ENCODE measurements at places on chromosomes 2 and 18. TPM values are rescaled to one million over a fixed set of nuclear protein-coding genes. Genes with fewer than 3 reads are reported as not detected.

Gene TMEM198
- 1.5 TPM for polyA plus RNA-seq

Gene HNRNPLL
- polyA plus RNA-seq = 4.8 TPM

Gene ARHGAP25
- polyA plus RNA-seq = 111 TPM

Gene ITPRIPL1
- polyA plus RNA-seq = 1.4 TPM

Gene MOB1A
- 87.1 TPM for polyA plus RNA-seq

Gene SCYGR4
- not detected for polyA plus RNA-seq

Gene GPAT2
- 5.0 TPM for polyA plus RNA-seq

Gene SETBP1
- 3.4 TPM for polyA plus RNA-seq

Gene LOXHD1
- 0.13 TPM for polyA plus RNA-seq

Gene C2orf69
- polyA plus RNA-seq = 7.4 TPM

Gene OBSL1
- polyA plus RNA-seq = 32.0 TPM

Gene CNRIP1
- polyA plus RNA-seq = 7.8 TPM

Gene UGT1A3
- polyA plus RNA-seq = not detected

Gene IL1RL2
- polyA plus RNA-seq = 0.13 TPM

Gene ABCG5
- polyA plus RNA-seq = not detected

GRCh38 chr2:23468474-23469141 is 83.6 kb downstream of the KLHL29 start:
- no peaks in the 10 kb centered on the region for H3K4me1 ChIP-seq
- peak; percentile 47 for DNase-seq
- H3K27me3 ChIP-seq = no peaks in the 10 kb centered on the region
- H3K36me3 ChIP-seq = no peaks in the 10 kb centered on the region
- H3K27ac ChIP-seq = no peak overlapping the region

DNA sequence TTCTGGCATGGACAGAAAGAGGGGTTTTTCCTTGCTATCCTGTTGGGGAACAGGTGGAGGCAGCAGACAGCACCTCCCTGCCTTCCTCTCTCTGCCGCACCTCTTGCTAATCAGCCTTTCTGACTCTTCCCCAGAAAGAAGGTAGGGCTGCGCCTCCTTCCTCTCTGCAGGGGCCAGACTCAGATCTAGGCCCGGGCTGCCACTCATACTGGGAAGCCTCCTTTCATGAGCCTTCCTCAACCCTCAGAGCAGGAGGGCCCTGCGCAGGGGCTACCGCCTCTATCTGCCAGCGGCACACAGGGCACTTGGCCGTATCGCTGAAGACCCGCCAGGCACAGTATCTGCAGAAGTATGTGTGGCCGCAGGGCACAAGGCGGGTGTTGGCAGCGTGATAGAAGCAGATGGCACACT is 7.1 kb downstream of the NEURL3 start:
- H3K27me3 ChIP-seq = no peaks in the 10 kb centered on the region
- DNase-seq = no peak
- no peak overlapping the region for H3K27ac ChIP-seq

- no peak overlapping the region for H3K4me3 ChIP-seq
- no peak overlapping the region for H3K27ac ChIP-seq
- H3K36me3 ChIP-seq = no peaks in the 10 kb centered on the region
- DNase-seq = no peak
Measured at GRCh38 chr2:157572725-157573124, 55.9 kb downstream of the ACVR1C start.

DNA sequence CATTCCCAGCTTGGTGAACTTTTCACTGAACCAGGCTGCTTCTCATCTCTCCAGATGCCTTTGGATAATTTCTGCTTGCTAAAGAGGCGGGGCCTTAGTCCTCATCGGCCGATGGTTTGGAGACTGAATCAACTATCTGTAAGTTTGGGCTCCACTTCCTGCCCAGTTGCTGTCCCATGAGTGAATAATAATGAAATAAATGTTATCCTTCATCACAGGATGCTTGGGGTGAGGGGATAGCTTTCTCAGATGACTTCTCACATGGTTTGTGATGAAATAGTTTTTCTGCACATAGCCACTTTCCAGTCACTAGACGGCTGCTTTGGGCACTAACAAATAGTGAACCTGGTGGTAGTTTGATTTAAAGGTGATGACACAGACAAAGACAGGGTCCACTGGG is 376.6 kb upstream of the TRIB2 start:
- no peaks in the 10 kb centered on the region for H3K4me1 ChIP-seq
- H3K4me3 ChIP-seq = no peak overlapping the region
- no peaks in the 10 kb centered on the region for H3K27me3 ChIP-seq
- no peak for DNase-seq
- no peaks in the 10 kb centered on the region for H3K36me3 ChIP-seq

DNA sequence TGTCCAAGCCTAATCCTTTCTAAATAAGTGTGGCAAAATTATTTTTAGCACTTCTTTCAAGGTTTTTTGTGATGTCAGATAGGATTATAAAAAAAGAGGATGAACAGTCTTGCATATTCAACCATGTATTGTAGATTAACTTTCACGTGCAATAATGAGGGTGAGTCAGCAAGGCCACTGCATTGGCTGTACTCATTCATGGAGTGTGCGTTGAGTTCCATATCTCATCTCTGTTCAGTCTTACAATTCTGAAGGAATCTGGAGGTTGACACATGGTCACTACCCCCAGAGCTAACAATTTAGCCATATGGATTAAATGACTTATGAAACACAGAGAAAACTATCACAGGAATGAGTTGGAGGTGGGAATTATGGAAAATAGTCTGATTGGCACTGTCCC is 810.5 kb downstream of the SLC4A3 start:
- no peaks in the 10 kb centered on the region for H3K27me3 ChIP-seq
- no peaks in the 10 kb centered on the region for H3K36me3 ChIP-seq
- H3K4me1 ChIP-seq = no peaks in the 10 kb centered on the region
- H3K4me3 ChIP-seq = no peak overlapping the region

- H3K27ac ChIP-seq = no peak overlapping the region
- H3K4me3 ChIP-seq = no peak overlapping the region
- no peak for DNase-seq
Measured at GRCh38 chr2:84959566-84960506, 11.1 kb upstream of the KCMF1 start.

DNA sequence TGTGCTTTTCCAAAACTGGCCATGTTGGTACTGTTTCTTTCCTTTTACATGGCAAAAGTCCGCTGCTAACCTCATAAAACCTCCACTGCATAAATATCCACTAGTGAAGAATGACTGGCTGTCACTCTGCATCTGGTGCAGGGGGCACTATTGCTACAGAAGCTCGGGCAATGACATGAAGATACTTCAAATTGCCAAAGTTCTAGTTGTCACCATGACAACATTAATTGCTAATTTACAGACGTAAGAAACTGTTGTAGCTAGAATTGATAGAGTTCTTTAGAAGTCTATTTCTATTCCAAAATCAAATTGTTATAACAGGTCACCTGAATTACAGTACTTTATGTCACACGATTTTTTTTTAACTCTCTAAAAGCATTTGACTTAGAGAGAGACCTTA is 845 bp downstream of the CFAP210 start:
- peaks cover 22% of the 10 kb centered on the region for H3K4me1 ChIP-seq
- H3K36me3 ChIP-seq = no peaks in the 10 kb centered on the region
- DNase-seq = no peak
- no peak overlapping the region for H3K4me3 ChIP-seq
- no peaks in the 10 kb centered on the region for H3K27me3 ChIP-seq

DNA sequence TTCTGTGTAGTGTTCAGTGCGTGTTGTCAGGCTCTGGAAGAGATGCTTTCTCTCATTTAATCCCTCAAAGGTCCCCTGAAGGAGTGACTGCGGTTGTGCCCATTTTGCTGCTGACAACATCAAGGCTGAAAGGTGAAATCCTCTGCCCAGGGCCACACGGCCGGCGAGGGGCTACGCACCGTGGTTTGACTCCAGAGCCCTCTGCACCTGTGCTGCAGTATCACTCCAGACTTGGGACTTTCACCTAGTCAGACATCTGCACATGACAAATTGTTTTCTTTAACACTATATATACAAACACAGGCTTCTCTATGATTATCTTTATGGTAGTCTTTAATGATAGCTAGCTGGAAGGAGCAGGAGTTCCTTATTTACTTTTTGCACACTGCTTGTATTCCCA is 90.2 kb downstream of the ARMC9 start:
- H3K36me3 ChIP-seq = no peaks in the 10 kb centered on the region
- H3K4me3 ChIP-seq = no peak overlapping the region
- H3K27ac ChIP-seq = no peak overlapping the region
- H3K4me1 ChIP-seq = no peaks in the 10 kb centered on the region
- DNase-seq = no peak

- DNase-seq = no peak
- H3K36me3 ChIP-seq = no peaks in the 10 kb centered on the region
- no peak overlapping the region for H3K27ac ChIP-seq
- no peak overlapping the region for H3K4me3 ChIP-seq
- no peaks in the 10 kb centered on the region for H3K4me1 ChIP-seq
- no peaks in the 10 kb centered on the region for H3K27me3 ChIP-seq
Measured at GRCh38 chr2:142734231-142734630, 143.2 kb upstream of the KYNU start.

DNA sequence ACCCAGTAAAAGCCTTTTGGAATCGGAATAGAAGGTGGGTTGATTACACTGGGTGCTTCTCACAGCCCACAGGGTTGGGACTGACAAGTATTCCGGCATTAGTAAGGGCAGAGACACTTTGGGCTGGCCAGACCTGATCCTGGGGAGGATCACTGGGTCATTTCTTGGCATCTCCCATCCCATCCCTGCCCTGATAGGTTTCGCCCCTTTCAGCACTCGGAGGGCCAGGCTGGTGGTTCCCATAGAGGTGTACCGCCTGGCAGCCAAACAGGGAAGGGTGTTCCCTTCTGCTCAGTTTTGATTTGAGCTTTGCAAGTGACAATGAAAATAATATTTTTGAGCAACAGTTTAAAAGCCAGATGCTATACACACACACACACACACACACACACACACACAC is 37.3 kb downstream of the CYP1B1 start:
- H3K36me3 ChIP-seq = no peaks in the 10 kb centered on the region
- H3K4me1 ChIP-seq = peaks cover 8% of the 10 kb centered on the region
- DNase-seq = no peak
- peak overlapping the region; percentile 3 for H3K4me3 ChIP-seq
- no peak overlapping the region for H3K27ac ChIP-seq

DNA sequence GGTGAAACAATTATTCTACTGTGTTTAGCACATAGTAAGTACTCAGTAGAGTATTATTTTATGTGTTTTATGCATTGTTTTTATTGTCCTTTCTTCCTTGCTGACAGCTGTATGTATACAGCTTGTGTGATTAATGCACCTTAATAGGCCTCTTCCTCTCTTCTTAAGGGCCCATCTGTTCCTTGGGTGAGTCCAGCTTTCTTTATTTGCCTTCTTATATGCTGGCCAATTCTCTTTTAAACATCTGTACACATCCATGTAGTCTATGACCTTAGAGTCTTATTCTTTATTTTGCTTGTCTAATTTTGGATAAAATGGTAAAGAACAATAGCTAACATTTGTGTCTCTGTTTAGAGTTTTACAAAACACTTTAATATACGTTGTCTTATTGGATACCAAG is 333.7 kb upstream of the MEIS1 start:
- H3K36me3 ChIP-seq = no peaks in the 10 kb centered on the region
- no peaks in the 10 kb centered on the region for H3K27me3 ChIP-seq
- DNase-seq = no peak
- no peaks in the 10 kb centered on the region for H3K4me1 ChIP-seq

DNA sequence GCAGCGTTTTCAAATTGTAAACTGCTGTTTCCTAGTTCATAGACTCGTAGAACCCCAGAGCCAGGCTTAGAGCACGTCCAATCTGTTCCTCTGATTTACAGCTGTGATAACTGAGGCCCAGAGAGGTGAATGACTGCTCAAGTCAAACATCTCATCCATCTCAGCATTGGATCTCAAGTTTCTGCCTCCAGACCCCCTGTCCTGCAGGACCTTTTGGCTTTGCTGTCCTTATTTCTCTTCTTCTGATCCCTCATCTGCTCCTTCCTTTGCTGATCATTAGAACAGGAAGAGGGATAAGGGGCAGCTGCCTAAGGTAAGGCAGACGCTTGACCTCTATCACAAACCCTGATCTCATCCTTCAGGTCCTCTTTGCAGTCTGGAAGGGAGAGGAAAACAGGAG is 58.5 kb upstream of the CREB1 start:
- no peaks in the 10 kb centered on the region for H3K27me3 ChIP-seq
- DNase-seq = no peak
- no peak overlapping the region for H3K27ac ChIP-seq

- H3K4me3 ChIP-seq = no peak overlapping the region
- no peaks in the 10 kb centered on the region for H3K27me3 ChIP-seq
- H3K4me1 ChIP-seq = peaks cover 9% of the 10 kb centered on the region
- no peak for DNase-seq
Measured at GRCh38 chr2:30139131-30139870, 7.5 kb upstream of the YPEL5 start.

GRCh38 chr2:39620067-39620466 is 45.6 kb upstream of the TMEM178A start:
- DNase-seq = no peak
- no peaks in the 10 kb centered on the region for H3K36me3 ChIP-seq
- H3K27me3 ChIP-seq = no peaks in the 10 kb centered on the region
- H3K27ac ChIP-seq = no peak overlapping the region

- H3K27me3 ChIP-seq = no peaks in the 10 kb centered on the region
- H3K4me3 ChIP-seq = no peak overlapping the region
- no peaks in the 10 kb centered on the region for H3K36me3 ChIP-seq
- H3K4me1 ChIP-seq = no peaks in the 10 kb centered on the region
- DNase-seq = no peak
Measured at GRCh38 chr18:3869848-3870247, 419.9 kb downstream of the TGIF1 start.

GRCh38 chr18:68960355-68960754 is 162.5 kb downstream of the CCDC102B start:
- no peak overlapping the region for H3K27ac ChIP-seq
- H3K36me3 ChIP-seq = no peaks in the 10 kb centered on the region
- DNase-seq = no peak

GRCh38 chr2:241720560-241720959 is 13.9 kb upstream of the D2HGDH start:
- no peak overlapping the region for H3K4me3 ChIP-seq
- no peaks in the 10 kb centered on the region for H3K4me1 ChIP-seq
- H3K27me3 ChIP-seq = no peaks in the 10 kb centered on the region
- peaks cover 66% of the 10 kb centered on the region for H3K36me3 ChIP-seq
- no peak overlapping the region for H3K27ac ChIP-seq
- no peak for DNase-seq

DNA sequence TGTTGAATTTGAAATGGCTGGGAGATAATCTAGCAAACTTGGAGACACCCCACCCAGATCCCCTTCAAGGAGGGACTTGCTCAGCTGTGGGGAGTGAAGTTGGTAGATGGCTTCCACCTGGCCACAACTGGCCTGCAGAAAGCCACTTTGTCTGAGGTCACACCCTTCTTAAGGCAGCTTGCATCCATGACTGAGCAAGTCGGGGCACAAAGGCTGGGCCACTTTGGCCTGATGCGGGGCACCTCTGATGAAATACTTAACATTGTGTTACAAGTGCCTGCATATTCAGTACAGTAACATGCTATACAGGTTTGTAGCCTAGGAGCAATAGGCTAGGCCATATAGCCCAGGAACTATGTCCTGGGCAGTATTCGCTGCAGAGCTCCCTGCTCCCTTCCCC is 13.4 kb upstream of the RPL37A start:
- H3K4me1 ChIP-seq = peaks cover 21% of the 10 kb centered on the region
- no peak overlapping the region for H3K4me3 ChIP-seq
- DNase-seq = no peak
- peaks cover 34% of the 10 kb centered on the region for H3K36me3 ChIP-seq

Data from spleen (tissue), 13 donors.